NCI-H1417 treated with DMSO at 0.1 percent for 48 hours (cell line): ENCODE measurements at places on chromosomes 13 and 19.

GRCh38 chr19:56597696-56598095 is 2.6 kb downstream of the ZNF71 start:
- DNase-seq: no peak

DNA sequence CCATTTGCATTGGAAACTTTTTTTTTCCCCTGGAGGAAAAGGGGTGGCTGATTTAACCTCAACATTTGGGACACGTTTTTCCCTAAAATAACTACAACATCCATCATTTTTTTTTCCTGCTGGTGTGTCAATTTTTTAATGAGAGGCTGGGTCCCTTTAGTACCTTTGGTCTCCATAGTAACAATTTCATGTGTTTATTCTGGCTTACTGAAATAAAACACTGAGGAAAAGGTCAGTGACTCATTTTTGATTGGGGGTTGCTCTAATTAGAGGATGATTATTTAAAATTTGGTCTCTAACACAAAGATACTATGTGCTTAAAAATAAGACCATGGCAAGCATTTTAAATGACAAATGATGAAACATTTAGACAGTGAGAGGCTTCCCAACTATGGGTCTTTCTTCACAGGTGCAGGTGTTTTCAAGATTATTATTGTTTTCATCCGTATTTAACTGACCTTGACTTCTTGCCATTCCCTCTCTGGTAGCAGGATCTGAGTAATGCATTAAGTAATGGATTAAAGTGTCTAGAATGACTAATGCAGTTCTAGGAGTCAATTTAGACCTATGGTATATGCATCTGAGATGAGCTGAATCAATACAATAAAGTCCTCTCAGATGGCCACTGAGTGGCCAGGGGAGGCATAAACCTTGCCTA is 406.4 kb downstream of the KCNRG start:
- peak; percentile 95 for DNase-seq

DNA sequence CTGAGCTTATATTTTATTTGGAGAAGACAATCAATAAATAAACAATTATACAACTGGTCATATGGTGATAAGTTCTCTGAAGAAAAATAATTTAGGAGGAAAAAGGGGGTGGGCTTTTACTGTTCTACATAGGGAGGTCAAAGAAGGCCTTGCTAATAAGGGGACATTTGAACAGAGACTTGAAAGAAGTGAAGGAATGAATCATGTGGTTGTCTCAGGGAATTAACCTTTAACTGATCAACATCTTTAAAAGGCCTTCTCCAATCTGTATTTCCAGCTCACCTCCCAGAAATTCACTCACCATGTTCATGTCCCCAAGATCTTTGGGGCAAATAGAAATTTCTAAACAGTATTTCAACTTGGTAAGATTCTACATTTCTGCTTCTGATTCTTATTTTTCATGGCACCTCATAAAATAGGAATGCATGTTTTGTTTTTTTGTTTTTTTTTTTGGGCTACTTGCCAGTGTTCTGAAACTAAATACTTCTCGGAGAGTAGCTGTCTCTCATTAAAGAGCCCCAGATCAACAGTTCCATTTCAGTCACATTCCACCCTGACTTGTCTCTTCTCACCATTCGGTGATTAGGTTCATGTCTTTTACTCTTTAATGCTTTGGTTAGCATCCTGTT is 19.2 kb upstream of the LPAR6 start:
- no peak for DNase-seq

GRCh38 chr19:40717880-40718773 is 1.2 kb downstream of the ITPKC start:
- DNase-seq: no peak
